Pancreas (tissue), 10 donors: ENCODE measurements at places on chromosomes 5 and 9. TPM values are rescaled to one million over a fixed set of nuclear protein-coding genes. Genes with fewer than 3 reads are reported as not detected.

TAF11L10 gene
- not detected for total RNA-seq

TAF1L gene
- not detected for total RNA-seq

CERCAM gene
- total RNA-seq, result 18.2 TPM

GNA14 gene
- total RNA-seq, result 1.2 TPM

ADCY2 gene
- 0.49 TPM for total RNA-seq

GRCh38 chr5:64188776-64189175 is 23.1 kb downstream of the RNF180 start:
- no peaks in the 10 kb centered on the region for H3K4me1 ChIP-seq
- no peak overlapping the region for H3K4me3 ChIP-seq
- no peak overlapping the region for H3K27ac ChIP-seq
- DNase-seq, result no peak
- H3K36me3 ChIP-seq, result no peaks in the 10 kb centered on the region

GRCh38 chr9:134637241-134637640 is 4.4 kb upstream of the COL5A1 start:
- H3K27me3 ChIP-seq, result no peaks in the 10 kb centered on the region
- no peak overlapping the region for H3K27ac ChIP-seq
- no peaks in the 10 kb centered on the region for H3K36me3 ChIP-seq
- H3K4me3 ChIP-seq, result no peak overlapping the region

DNA sequence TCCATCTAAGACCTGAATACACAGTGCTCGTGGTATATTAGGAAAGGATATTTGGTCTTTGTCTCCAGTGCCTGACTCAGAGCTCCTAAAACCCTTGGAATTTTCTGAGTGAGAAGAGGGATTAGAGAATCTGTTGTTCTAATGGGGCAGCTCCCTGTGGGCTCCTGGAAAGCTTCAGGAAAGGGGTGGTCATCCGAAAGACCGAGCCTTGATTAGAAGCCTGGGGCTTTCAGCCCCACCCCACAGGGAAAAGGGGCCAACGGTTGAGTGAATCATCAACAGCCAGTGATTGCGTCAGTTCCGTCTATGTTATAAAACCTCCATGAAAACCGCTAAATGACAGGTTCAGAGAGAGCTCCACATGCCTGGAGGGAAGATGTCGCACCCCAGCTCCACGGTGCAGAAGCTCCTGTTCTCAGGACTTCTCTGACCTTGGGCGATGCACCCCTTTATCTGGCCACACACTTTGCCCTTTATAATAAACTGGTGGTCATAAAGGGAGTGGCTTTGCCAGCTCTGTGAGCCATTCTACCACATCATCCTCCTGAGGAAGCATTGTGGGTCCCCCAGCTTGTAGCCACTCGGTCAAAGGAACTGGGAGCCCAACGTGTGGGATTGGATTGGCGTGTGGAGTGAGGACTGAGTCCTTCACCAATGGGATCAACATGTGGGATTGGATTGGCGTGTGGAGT is 71.0 kb upstream of the ICE1 start:
- no peak for DNase-seq
- no peak overlapping the region for H3K4me3 ChIP-seq
- H3K36me3 ChIP-seq, result no peaks in the 10 kb centered on the region
- H3K4me1 ChIP-seq, result no peaks in the 10 kb centered on the region

- H3K36me3 ChIP-seq, result no peaks in the 10 kb centered on the region
- no peaks in the 10 kb centered on the region for H3K27me3 ChIP-seq
- H3K4me3 ChIP-seq, result no peak overlapping the region
- no peak overlapping the region for H3K27ac ChIP-seq
Observed at GRCh38 chr9:104118916-104119315, 24.8 kb downstream of the SMC2 start.

GRCh38 chr5:21910731-21911130 is 942.4 kb downstream of the CDH12 start:
- H3K27me3 ChIP-seq, result no peaks in the 10 kb centered on the region
- no peaks in the 10 kb centered on the region for H3K4me1 ChIP-seq
- no peaks in the 10 kb centered on the region for H3K36me3 ChIP-seq
- no peak overlapping the region for H3K27ac ChIP-seq
- no peak for DNase-seq

DNA sequence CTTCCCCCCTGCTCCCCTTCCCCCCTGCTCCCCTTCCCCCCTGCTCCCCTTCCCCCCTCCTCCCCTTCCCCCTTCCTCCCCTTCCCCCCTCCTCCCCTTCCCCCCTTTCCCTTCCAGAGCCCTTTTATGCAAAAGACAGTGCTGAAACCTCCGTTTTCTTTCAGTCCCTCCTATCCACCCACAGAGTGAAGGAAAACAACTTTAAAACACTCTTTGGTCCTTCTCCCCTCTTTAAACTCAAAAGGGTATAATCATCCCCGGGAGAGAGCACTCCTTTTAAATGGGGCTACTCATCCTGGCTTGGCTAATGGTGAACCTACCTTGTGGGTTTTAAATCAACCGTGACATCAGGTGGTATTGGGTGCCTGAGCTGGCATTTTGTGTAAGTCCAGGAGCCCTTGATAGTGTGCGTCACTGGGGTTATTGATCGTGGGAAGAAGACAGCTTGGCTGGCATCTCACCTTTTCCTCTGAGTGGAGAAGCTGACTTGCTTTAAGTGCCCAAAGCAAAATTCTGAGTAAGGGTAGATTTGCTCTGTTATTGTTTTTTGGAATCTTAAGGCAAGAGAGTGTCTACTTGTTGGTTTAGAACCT is 2.7 kb downstream of the LARP1 start:
- H3K4me1 ChIP-seq, result peaks cover 49% of the 10 kb centered on the region
- H3K36me3 ChIP-seq, result no peaks in the 10 kb centered on the region
- peak overlapping the region; percentile 73 for H3K27ac ChIP-seq
- no peaks in the 10 kb centered on the region for H3K27me3 ChIP-seq
- H3K4me3 ChIP-seq, result peak overlapping the region; percentile 2
- DNase-seq, result no peak

DNA sequence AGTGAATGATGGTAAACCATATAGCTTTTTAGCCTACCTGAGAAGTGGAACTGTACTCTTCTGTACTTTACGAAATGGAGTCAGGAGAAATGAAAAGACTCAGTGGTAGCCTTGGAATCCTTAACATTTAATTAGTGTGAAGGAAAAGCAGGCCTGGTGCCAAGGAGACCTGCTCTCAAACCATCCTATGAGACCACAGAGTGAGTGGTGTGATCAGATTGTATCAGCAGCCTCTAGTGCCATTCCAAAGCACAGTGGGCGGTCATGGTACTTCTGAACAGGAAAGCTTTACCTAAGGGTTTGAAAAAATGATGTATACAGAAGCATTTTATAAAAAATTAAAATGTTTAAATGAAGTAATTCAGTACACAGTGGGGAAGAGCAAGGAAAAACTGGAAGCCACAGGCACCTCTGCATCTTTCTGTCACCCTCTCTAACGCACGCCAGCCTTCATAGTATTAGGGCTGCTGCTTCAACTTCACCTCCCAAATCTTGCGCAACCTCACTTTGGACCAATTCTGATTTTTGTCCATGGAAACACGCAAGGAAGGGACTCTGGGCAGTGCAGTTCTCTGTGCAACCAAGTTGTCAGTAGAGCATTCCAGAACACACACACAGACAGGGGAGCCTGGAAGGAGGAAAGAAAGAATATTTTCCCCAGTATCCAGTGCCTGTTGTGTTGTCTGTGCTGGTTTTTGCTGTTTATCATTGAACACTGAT is 203.7 kb downstream of the SH3GL2 start:
- H3K27ac ChIP-seq, result no peak overlapping the region
- H3K27me3 ChIP-seq, result no peaks in the 10 kb centered on the region
- no peak for DNase-seq
- H3K4me3 ChIP-seq, result no peak overlapping the region

- H3K27ac ChIP-seq, result no peak overlapping the region
- DNase-seq, result no peak
- H3K4me3 ChIP-seq, result no peak overlapping the region
- no peaks in the 10 kb centered on the region for H3K4me1 ChIP-seq
- no peaks in the 10 kb centered on the region for H3K36me3 ChIP-seq
Observed at GRCh38 chr5:16018970-16019369, 160.6 kb downstream of the MARCHF11 start.

GRCh38 chr9:85895685-85896084 is 45.3 kb upstream of the NAA35 start:
- no peaks in the 10 kb centered on the region for H3K27me3 ChIP-seq
- H3K4me1 ChIP-seq, result no peaks in the 10 kb centered on the region
- no peak for DNase-seq
- no peaks in the 10 kb centered on the region for H3K36me3 ChIP-seq

DNA sequence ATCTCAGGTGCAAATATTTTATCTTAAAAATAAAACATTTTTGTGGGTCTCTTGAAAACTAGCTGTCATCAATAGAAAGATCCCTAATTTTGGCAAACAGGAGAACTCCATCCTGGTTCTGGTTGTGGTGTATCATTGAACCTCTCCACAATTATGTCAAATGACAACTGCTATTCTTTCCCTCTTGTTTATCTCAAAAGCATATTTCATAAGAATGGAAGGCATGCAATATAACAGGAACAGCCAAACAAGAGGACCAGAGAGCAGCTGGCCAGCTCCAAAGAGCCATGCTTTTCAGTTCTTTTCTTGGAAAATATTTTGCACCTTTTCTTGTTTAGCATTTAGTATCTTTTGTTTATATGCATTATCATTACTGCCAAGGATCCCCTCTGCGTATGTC is 125.4 kb downstream of the ADAMTS6 start:
- no peak for DNase-seq
- H3K4me1 ChIP-seq, result no peaks in the 10 kb centered on the region
- no peaks in the 10 kb centered on the region for H3K36me3 ChIP-seq
- H3K4me3 ChIP-seq, result no peak overlapping the region
- H3K27me3 ChIP-seq, result no peaks in the 10 kb centered on the region

DNA sequence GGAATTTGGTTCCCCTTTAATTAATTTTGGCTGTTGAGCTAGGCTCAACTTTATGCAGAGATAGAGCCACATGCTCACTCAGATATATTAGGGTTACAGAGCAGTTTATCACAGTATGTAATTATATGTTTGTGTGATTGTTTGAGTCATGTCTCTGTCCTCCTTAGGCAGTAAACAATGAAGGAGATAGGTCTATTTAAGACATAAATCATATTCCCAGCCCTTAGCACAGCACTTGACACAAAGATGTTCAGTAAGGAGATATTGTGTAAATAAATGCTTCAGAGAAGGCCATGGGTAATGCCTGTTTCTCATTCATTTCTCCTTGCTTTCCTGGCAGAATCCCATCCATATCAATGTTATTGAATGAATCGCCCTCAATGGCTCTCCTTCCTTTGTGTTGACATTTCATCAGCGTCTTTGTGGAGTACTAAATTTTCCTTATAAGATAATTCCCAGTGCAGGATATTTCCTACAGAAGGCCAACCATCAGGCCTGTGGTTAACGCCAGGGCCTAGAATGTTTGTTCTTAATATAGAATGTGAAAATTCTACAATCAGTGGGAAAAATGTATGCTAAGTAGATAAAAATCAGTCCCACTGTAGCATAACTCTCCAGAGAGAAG is 408.0 kb downstream of the EBF1 start:
- H3K27me3 ChIP-seq, result no peaks in the 10 kb centered on the region
- H3K27ac ChIP-seq, result no peak overlapping the region
- DNase-seq, result no peak
- no peaks in the 10 kb centered on the region for H3K36me3 ChIP-seq
- H3K4me3 ChIP-seq, result no peak overlapping the region

DNA sequence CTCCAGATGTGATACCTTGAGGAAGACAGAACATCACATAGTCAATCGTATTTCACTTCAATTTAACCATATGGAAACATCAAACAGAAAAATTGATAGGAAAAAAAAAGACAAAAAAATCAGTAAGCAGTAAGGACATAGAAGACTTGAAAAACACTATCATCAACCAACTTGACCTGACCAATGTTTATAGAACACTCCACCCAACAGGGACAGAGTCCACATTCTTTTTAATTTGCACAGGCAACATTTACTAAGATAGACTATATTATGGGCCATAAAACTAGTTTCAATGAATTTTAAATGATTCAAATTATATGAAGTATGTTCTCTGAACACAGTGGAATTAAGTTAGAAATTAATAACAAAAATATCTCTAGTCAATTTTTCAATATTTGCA is 20.8 kb upstream of the MACIR start:
- H3K36me3 ChIP-seq, result no peaks in the 10 kb centered on the region
- H3K27me3 ChIP-seq, result no peaks in the 10 kb centered on the region
- DNase-seq, result no peak
- H3K4me1 ChIP-seq, result no peaks in the 10 kb centered on the region

- H3K36me3 ChIP-seq, result no peaks in the 10 kb centered on the region
- H3K27ac ChIP-seq, result no peak overlapping the region
- H3K4me1 ChIP-seq, result no peaks in the 10 kb centered on the region
- no peak overlapping the region for H3K4me3 ChIP-seq
Observed at GRCh38 chr9:126430124-126430523, 103.5 kb downstream of the MVB12B start.

DNA sequence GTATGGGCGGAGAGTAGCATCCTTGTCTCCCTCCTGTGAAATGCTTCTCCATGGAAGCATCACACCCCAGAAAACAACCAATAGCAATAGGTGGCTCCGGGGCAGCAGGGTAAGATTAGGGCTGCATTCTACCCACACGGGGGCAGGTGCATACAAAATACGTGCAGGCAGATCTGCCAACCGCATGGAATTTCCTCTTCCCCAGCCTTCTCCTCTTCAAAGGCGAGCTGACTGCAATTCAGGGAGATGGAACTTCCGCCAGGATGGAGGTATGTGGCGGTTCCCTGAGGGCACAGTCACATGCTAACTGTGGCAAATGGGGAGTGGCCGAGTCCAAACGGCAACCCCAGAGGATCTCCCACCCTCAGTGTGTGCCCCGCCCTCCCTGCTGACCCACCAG is 81.5 kb downstream of the LMNB1 start:
- no peaks in the 10 kb centered on the region for H3K36me3 ChIP-seq
- H3K27me3 ChIP-seq, result no peaks in the 10 kb centered on the region
- H3K27ac ChIP-seq, result no peak overlapping the region
- DNase-seq, result no peak

DNA sequence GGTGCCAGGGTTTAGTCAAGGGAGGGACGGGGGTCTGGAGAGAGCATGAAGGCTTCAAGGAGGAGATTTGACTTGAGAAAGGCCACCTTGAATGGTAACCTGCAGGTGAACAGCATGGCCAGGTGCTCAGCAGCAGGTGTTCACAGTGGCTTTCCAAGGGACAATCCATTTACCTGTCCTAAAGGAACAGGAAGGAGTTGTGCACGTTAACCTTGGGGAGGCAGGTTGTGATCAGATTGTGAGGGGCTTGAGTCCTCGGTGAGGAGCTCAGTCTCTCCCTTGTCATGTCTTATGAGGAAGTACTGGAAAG is 120.1 kb upstream of the ERCC6L2 start:
- no peaks in the 10 kb centered on the region for H3K36me3 ChIP-seq
- H3K27me3 ChIP-seq, result no peaks in the 10 kb centered on the region
- no peak overlapping the region for H3K27ac ChIP-seq
- H3K4me1 ChIP-seq, result no peaks in the 10 kb centered on the region
- no peak overlapping the region for H3K4me3 ChIP-seq
- no peak for DNase-seq

DNA sequence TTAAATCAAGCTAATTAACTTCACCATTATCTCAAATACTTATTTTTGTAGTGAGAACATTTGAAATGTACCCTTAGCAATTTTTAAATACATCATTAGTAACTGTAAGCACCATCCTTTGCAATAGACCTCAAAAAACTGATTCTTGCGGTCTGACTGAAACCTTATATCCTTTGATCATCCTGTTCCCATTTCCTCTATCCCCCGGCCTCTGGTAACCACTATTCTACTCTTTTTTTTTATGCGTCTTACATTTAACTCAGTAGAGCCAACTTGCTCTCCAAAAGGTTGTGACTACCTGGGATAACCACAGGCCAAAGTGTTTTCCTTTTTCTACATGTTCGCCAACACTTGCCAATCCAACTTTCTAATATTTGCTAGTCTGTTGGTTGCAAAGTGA is 106.1 kb downstream of the IRX1 start:
- H3K27ac ChIP-seq, result no peak overlapping the region
- no peak for DNase-seq
- no peaks in the 10 kb centered on the region for H3K27me3 ChIP-seq
- H3K4me1 ChIP-seq, result no peaks in the 10 kb centered on the region
- no peaks in the 10 kb centered on the region for H3K36me3 ChIP-seq
